ENCODE measurements at places on chromosomes 2 and 18. TPM values are rescaled to one million over a fixed set of nuclear protein-coding genes. Genes with fewer than 3 reads are reported as not detected.

DNA sequence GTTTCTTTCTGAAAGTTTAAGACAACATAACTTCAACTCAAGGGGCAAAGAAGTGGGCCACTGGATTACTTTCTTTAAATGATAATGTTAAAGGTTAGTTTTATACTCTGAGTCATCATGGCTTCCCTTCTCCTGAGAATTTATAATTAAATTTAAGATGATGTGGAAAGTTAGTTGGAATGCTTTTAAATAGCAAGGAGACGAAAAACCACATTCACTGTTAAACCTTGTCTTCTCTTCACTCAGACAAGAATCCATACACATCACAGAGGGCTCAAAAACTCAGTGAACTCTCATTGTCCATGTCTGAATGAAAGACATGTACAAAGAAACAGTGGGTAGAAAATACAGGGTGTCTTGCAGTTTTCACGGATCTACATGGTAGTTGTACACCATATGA lies 65.6 kb downstream of the COL5A2 start:
- DNase-seq, result no peak

Gene TWIST2
- not detected for total RNA-seq

DNA sequence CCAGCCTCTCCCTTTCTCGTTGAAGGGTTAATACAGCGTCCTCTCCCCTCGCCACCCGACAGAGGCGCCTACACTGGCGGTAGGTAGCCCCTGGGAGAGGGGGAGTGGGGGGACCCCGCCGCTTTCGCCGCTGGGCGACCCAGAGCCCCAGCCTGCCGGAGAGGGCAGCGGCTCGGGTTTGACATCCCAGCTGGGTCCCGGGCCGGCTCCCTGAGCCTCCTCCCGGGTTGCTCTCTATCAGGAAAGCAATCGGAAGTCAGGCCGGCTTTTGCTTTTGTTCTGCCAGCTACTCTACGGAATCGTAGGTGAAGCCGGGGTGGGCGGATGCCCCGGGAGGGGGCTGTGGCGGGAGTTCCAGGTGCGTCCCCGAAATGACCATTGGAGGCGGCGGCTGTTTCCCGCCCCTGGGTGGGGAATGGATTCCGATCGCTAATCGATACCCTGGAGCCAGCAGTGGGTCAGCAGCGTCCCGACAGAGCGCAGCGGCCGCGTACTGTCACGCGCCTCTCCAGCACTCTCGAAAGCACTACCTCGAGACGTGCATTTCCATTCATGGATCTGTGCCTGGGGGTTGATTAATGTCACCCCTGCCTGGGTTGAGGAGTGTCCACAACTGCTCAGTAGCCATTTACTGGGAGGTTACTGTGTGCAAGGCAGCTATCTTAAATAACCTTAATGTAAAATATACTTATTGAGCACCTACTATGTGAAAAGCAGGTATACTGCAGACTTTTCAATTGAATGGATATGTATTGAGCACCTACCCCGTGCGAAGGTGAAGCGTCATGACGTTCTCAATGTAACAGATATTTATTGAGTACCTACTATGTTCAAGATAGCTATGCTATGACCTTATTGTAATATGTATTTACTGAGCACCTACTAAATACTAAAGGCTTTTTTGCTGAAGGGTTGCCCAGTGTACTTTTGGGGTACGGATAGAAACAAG lies 1.1 kb downstream of the MAPK4 start:
- no peak for DNase-seq

DNA sequence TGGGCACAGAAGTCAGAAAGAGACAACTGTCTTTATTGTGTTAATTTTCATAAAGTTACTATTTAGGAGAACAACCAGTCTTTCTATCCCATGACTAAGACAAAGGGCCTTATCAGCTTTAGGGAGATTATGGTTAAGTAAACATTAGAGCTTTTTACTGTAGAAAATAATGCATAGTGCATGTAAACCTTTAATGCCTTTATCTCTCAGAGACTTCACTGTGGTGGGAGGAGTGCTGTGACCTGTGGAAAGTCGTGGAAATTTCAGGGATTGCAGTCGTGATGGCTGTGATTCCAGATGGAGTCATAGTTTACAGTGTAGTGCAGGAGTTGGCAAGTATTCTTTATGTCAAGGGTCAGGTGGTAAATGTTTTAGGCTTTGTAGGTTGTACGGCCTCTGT lies 15.8 kb downstream of the ZNF236 start:
- no peak for DNase-seq

DNA sequence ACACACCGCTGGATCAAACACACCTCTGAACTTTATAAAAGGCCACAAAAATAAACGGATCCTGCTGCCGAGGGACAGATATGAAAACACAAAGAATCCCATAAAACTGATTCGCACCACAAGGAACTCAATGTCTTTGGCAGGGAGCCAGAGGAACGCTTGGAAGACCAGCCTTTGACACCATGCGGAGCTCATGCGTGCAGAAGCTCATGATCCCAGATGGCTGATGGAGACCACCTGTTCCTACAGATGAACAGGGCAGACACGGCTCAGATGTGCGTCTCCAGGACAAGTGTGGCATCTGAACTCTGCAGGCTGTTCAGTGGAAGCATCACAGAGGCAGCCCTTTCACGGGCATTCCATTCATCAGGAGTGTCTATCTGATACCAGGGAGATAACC lies 24.9 kb downstream of the COPS9 start:
- DNase-seq, result no peak

- no peak for DNase-seq
These were observed 7.3 kb downstream of the PPP3R1 start for GRCh38 chr2:68245066-68245465.

Measured in HCT116 (cell line).